ENCODE measurements at places on chromosomes 6 and 20. TPM values are rescaled to one million over a fixed set of nuclear protein-coding genes. Genes with fewer than 3 reads are reported as not detected.

DNA sequence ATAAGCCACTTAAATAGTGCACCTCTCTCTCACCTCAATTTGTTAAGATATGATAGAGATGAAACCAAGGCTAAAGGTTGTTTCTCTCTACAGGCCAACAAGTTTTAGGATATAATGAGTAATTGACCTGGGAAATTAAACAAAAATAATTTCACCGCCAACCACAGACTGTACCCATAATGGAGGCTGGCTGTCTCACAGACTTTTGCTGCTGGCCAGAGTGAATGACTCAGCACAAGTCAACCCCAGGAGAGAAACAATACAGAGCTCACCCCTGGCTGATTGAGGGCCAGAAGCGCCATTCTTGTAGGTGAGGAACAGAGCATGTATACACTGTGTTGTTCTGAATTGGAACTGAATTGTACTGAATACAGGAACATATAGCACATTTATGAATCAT, 99.9 kb downstream of the CAP2 start:
- no peak for DNase-seq

GRCh38 chr20:3377644-3378043, 29.8 kb downstream of the DNAAF9 start:
- no peak for DNase-seq

DNA sequence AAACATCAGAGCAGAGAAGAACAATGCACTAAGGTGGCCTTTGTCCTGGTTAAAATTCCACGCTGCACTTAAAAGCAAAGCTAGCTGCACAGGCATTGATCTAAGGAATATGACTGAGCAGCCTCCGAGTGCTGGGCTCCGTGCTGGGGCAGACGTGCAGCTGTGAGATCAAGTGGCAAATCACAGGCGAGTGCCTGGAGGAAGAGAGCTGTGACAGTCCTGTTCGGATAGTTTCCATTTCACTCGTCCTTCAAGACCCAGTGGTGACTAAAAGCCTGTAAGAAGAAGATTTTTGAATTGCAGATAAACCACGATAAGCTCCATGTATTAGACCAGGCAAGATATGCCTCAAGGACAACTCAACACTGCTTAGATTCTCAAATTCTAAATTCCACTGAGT, 247.9 kb downstream of the ANKRD60 start:
- DNase-seq: no peak

Gene DAAM2
- total RNA-seq: 0.07 TPM

DNA sequence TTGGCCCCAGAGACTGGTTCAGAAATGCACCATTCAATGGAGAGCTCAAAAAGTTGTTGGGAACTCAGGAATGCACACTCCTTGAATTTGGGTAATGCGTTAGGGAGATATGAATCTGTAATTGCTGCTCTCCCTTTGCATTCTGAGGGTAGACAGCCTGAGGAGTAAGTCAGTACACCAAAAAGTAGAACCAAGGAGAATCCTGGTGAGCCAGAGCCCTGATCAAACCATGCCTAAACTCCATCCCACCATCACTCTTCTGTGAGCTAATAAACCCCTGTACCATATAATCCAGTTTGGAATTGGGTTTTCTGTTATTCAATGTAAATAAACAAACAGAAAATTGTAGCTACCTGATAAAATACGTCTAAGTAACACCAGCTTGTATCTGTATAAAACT, 90.2 kb downstream of the KIF16B start:
- DNase-seq: no peak

Gene NKAIN2
- total RNA-seq: not detected

DNA sequence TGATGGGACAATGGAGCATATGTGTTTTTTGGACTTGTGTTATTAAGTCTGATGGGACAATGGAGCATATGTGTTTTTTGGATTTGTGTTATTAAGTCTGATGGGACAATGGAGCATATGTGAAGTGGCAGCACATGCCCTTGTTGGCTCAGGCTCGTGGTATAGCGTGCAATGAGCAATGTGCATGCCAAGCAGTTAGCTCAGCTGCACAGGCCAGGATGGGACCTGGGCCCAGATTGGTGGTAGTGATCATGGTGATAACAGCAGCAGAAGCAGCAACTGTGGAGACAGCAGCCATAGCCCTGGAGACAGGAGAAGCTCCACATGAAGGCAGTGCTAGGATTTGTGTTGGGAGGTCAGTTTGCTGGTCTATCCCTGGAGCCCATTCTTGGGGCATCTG, 61.1 kb downstream of the IL20RA start:
- no peak for DNase-seq

- DNase-seq: no peak
These were observed 15.1 kb upstream of the GOPC start for GRCh38 chr6:117617210-117618035.

DNA sequence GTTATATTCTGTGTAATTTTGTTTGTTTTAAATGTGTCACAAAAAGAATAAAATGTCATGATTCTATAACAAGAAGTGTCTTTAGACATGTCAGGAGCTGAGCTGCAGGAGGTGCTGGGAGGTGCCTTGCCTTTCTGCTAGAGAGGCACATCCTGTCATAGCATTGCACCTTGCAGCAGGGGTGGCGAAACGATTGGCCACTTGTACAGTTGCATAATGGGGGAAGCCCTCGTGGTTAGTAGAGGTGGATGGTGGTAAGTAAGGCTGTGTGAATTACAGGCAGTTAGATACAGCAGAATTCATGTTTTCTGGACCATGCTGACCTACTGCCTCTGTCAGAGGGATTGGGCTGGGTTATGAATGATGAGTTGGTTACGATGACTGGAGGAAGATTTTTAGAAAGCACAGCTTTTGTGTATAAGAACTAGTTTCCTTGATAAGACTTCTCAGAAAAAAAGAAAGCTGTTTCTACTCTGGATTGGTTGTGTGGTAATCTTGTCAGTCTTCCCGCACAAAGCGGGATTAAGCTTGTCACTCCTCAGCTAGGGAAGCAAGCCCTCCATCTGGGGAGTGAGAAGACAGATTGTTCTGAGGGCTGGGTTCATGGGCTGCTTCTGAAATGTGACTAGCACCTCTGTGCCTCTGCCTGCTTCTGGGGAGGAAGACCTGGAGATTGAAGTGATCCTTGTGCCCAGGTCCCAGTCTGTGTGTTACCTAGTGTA, 74.9 kb downstream of the FOXO3 start:
- DNase-seq: peak; percentile 49

GRCh38 chr20:46701057-46701456, 8.4 kb upstream of the SLC2A10 start:
- no peak for DNase-seq

Gene BPIFB4
- total RNA-seq: not detected

DNA sequence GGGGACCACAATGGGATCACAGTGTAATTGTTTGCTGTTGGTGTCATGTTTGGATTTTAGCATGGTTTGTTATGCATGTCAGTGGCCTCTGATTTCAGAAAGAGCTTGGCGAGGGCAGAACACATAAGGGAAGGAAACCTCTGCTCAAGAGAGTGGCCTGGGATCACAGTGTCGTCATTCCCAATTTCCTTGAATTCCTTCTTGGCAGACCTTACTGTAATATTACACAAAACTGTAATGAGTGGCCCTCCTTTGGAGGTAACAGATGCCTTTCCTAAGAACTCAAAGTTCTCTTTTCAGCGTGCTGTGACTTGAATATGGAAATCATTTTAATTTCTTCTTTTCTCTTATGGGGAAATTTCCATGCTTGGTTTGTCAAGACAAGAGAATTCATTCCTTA, 46.9 kb downstream of the JAG1 start:
- DNase-seq: no peak

GRCh38 chr20:17617212-17617867, 47.5 kb downstream of the DSTN start:
- DNase-seq: peak; percentile 28

Gene RNF182
- total RNA-seq: 0.16 TPM

Gene TINAG
- total RNA-seq: not detected

DNA sequence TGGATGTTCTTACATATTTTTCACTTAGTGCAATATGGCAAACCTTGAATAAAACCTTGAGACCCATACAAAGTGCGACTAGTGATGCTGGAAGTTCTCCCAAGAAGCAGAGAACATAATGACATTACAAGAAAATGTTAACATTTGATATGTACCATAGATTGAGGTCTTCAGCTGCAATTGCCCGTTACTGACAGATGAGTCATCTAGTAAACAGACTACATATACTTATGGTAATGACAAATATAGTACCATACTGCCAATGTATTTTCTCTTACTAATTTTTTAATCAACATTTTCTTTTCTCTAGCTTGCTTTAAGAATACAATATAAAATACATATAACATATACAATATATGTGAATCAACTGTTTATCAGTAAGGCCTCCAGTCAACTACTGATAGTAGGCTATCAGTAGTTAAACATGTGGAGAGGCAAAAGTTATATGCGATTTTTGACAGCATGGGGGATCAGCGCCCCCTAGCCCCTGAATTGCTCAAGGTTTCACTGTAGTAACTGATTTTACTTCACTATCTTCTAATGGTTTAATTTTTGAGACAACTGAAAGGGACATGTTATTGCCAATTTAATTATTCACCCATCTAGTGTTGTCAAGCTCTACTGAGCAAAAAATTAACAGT, 166.7 kb upstream of the ADGRB3 start:
- DNase-seq: no peak

Gene SRMS
- total RNA-seq: not detected

DNA sequence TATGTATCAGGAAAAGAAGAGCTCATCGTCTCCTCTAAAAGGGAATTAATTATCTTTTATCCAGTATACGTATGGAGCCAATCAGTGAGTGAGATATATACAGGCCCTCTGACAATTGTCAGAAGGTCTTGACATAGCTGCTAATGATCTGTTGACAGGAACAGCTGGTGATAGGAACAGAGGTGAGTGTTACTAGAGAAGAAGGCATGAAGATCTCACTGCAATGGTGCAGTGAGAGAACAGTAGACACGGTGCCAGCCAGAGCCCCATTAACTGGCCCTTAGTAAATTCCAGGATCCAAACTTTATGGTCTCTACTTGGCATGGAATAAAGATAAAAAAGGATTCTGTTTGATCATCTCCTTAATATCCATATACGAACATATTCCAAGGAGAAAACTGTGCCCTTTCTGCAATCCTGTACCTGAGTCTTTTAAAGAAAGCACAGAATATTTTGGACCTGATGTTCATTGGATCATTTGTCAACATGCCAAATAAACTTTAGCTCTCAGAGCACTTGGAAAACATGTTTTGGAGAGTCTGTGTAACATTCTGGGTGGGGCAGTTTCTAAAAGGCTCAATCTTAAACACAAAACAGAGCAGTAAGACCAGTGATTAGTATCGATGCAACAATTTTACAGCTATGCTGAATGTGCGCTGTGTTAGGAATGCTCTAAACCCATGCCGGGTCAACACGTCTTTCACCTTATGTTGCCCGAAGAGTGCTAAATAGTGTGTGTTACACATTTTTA, 135.8 kb upstream of the CITED2 start:
- DNase-seq: no peak

GRCh38 chr6:41524634-41525011, 21.6 kb upstream of the FOXP4 start:
- DNase-seq: no peak

GRCh38 chr6:118772886-118773285, 121.1 kb upstream of the ASF1A start:
- no peak for DNase-seq

Gene NMBR
- total RNA-seq: not detected

Gene MOXD1
- 0.13 TPM for total RNA-seq

DNA sequence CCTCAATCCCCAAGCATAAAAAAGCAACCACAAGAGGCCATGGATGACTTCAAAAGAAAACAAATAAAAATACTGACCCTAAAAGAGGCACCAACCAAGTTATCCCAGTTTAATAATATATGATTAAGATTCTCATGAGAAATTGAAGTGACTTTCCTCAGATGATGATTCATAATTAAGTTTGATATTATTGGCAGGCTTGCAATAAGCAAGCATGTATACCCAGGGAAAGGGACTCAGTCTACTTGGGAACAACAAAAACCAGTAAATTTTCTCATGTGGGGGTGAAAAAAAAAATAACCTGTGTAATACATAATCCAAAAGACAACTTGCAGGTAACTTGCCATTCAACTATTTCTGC, 19.6 kb downstream of the JAG1 start:
- DNase-seq: no peak

Measured in T-cell (primary cell).